Activated effector memory CD4-positive, alpha-beta T cell treated with Interleukin-2 at 50 U/mL for 16 hours (primary cell): ENCODE measurements at places on chromosomes 2 and 18.
A peak's percentile ranks its signal among the peaks of the same experiment; 100 is the strongest.

DNA sequence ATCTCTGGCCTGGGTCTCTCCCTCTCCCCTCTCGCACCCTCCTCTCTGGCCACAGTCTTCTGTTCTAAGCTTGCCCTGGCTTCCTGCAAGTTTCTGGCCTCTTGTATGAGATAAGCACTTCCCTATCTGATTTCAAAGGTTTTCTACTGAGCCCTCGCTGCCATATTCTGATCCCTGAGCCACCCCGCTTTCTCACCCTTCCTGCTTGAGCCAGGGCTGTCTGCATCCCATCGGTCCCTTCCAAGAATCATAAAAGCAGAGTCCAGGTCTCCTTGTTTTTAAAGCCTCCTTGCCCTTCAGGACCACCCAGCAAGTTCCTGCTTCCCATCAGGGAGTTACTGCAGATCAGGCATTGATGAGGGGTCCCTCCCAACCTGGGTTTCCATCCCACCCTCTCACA, 110.2 kb downstream of the PRKCE start:
- no peak for DNase-seq

- peak; percentile 39 for DNase-seq
Observed at GRCh38 chr2:230924470-230925341, at the start of gene GPR55. TSS of gene GPR55 (minus strand) at chr2:230925242. CDS start at chr2:230910962, 14,280 bp downstream.

- DNase-seq, result no peak
Observed at GRCh38 chr2:141863964-141864363, 266.9 kb downstream of the LRP1B start.

DNA sequence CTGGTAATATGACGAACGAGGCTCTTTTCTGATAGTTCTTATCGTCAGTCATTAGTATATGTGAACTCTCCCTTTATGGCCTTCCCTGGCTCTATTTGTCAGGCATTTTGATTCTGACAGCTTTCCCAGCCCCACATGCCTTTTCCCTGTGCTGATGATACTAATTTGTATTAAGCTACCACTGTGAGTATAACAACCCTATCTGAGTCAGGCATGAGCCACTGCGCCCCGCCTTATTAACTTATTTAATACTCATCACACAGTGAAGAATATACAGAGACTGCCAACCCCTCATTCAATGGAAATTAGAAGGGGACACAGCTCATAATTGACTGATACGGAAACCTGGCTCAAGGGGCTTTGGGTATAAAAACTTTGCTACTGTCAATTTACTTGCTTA, 140.0 kb downstream of the NETO1 start:
- no peak for DNase-seq

DNA sequence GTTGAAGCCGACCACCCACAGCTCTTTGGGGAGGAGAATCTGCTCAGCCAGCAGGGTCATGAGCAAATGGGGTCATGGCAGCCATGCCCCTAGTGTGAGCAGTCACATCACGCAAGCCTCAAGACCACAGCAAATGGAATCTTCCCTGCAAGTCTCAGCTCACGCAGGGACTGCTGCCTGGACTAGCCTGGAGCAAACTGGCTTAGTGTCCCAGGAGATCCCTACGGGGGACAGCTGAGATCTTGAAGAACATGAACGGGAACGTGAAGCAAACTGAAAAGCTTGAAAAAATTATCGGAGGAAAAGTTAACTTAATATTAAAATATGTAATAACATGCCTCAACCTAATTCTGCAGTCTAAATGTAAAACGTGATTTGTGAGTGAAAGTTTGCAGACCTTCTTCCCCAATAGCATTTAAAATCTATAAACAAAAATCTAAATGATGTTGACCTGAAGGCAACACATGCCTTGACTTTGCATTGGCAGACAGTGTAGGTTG, 118.4 kb downstream of the FAM124B start:
- no peak for DNase-seq

- no peak for DNase-seq
Observed at GRCh38 chr2:67258122-67258521, 139.0 kb upstream of the ETAA1 start.

DNA sequence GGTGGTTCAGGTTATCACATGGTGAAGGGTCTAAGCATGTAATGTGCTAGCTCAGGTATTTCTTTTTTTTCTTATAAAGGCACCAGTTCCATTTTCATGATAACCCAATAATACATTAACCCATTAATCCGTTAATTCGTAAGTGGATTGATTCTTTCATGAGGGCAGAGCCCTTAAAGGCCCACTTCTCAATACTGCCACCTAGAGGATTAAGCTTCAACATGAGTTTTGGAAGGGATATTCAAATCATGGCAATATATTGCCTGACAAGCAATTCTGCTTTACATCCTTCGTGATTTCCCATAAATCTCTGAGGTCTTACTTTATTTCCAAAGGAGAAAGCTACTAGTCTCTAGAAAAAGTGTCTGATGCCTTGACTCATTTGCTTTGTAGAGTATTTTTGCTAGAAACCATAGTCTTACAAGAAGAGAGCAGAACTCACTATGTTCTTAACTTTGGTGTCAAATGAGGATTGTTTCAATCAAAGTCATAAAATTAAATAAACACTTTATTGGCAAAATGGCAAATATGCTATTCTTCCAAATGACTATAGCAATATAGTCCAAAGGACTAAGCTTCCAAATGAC, 271.3 kb downstream of the KCNS3 start:
- DNase-seq, result no peak

GRCh38 chr2:121521359-121521758, 9.3 kb upstream of the RNU4ATAC start:
- no peak for DNase-seq

- no peak for DNase-seq
Observed at GRCh38 chr2:43139996-43140621, 86.3 kb downstream of the ZFP36L2 start.

DNA sequence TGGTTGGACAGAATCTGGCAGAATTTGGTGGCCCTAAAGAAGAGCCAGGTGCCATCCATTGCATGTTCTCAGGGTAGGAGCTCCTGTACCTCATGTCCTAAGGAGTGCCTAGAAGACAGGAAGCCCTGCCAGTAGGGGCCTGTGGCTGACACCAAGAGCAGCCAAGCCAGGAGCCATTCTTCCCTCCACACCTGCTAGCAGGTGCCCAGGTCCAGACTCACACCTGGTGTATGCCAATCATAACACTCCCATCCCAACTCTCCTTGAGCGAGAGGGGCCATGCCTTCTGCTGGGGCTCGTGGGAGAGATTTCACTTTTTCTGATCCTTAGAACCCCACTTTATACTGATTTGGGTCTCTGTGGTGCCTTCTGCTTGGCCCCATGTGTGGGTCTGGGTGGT, 26.5 kb upstream of the TMEM37 start:
- DNase-seq, result no peak

DNA sequence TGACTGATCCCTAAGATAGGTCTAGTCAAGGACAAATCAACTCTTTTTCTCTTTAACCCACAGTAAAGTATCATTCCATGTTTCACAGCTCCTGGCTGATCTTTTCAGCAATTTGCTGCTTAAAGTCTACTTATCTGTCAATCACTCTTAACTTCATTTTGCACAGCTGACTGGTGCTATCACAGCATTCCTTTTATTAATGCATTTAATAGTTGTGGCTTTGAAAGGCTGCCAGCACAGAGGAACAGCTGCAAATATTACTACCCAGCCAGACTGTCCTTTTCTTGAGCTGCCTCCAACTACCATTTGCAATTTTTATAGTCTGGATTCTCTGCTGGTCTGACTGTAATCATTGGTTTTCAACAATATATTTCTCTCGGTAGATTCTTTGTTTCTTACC, 303.5 kb downstream of the STK39 start:
- no peak for DNase-seq

GRCh38 chr2:842151-842803, 108.4 kb upstream of the SNTG2 start:
- no peak for DNase-seq
